ENCODE measurements at places on chromosomes 1 and 21.

- DNase-seq = no peak
Measured at GRCh38 chr21:29208682-29209059, 78.2 kb downstream of the MAP3K7CL start.

DNA sequence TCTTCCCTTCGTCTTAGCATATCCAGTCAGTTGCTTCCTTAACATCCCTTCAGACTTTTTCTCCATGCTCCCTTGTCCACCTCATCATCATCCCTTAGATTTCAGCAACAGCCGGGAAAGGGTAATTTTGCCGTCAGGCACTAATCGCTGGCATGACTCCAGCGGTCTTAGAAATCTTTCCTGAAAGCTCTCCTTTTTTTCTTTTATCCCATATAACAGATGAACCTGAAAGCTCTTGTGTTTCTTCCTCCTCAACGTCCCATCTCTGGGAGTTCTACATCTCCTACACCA, 10.4 kb upstream of the BOLA1 start:
- no peak for DNase-seq

GRCh38 chr21:38937844-38938243, 132.1 kb downstream of the ETS2 start:
- no peak for DNase-seq

- DNase-seq = no peak
Measured at GRCh38 chr1:234875953-234876855, 252.4 kb downstream of the TOMM20 start.

DNA sequence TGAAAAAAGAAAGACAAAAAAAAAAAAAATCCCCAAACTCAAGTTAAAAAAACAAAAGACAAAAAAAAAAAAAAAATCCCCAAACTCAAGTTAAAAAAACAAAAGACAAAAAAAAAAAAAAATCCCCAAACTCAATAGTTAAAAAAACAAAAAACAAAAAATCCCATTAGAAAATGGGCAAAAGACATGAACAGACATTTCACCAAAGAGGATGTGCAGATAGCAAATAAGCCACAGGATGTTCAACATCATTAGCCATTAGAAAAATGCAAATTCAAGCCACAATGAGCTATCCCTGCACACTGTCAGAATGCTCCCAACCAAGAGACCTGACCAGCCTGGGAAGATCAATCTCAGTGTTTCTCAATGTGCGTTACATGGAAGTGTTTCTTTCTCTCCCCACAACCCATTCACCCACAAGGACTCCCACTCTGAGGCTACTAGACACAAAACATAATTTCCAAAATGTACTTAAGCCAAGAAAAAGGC, 33.9 kb downstream of the MRAP start:
- no peak for DNase-seq

DNA sequence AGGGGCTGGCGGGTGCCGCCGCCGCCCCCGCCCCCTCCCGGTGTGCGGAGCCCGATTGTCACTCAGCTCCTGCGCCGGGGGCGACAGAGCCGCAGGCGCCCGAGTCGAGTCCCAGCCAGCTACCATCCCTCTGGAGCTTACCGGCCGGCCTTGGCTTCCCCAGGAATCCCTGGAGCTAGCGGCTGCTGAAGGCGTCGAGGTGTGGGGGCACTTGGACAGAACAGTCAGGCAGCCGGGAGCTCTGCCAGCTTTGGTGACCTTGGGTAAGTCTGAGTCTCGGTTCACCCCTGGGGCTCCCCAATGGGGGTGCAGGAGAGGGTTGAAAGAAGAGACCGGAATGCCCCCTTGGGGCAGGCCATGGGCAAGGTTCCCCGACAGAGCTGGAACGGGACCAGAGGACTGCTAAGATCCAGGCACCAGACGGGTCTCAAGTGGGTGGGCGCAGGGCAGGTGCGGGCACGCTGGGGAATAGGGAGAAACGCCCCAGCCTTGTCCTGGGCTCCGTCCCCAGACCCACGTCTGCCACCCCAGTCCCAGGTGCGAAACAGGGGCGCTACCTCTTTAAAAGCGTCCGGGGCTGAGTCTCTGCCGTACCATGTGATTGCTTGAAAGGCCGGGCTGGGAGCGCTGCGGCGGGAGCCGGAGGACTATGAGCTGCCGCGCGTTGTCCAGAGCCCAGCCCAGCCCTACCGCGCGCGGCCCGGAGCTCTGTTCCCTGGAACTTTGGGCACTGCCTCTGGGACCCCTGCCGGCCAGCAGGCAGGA, at the start of gene ADORA1:
ADORA1 (plus strand) TSS at position 61 of the 765 bp plus-strand sequence. CDS start 1,116 bp downstream, outside the sequence.
- DNase-seq = no peak

DNA sequence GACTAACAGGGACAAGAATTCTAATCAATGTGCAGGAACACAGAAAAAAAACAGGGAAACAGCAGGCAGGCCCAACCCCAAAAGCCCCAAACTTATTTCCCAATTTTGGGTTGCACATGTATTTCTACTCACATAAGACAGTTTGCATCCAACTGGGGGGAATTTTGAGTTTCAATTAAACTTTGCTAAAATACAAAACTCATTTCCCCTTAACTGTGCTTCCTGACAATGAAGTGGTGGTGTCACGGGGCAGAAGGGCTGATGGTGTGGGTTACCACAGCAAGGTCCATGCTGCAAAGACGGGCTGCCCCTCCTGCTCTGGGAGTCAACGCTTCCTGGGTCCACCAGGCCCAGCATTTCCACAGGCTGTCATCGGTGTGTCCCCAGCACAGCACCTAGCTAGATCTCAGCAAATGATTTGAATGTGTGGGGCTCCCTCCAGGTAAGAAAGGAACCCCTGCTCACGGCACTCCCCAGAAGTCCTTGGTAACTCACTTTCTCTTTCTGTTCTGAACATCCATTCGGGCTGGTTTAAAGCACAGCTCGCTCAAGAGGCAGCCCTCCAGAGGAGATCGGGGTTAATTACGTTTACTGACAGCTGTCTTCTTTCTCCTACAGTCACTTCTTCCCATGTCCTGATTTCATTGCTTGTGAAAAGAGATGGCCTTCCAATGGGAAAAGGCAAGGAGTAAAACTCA, 27.4 kb downstream of the HIVEP3 start:
- DNase-seq = peak; percentile 46

GRCh38 chr21:38472412-38473108, 25.7 kb downstream of the ERG start:
- no peak for DNase-seq

DNA sequence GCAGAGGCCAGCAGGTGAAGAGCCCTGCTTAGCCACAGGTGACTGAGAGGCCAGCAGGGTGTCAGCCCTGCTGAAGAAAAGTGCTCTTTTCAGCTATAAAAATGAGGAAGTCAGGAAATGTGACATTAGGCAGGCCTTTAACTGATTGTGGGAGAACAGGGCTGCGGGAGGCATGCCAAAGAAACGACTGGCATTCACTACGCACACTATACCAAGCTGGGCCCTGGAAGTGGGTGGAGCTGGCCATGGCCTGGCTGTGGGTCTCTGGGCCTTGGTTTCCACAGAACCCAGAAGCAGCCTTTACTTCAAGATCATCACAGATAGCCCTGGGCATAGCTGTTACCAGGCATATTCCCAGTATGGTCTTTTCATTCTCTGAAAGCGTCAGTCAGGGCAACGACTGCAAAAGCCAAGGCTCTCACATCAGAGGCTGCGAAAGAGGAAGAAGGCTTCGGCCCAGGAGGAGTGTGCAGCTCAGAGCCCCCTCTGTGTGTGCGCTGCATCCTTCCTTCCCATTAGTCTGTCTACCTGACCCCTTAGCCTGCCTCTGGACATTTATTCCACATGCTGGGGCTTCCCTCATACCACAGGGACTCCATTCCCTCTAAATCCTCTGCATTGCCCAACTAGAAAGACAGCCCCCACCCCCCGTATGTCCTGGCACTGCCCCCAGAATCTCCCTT, 14.3 kb downstream of the SLC2A1 start:
- DNase-seq = no peak

- no peak for DNase-seq
Measured at GRCh38 chr1:74356493-74356892, 121.3 kb downstream of the TNNI3K start.

GRCh38 chr1:10818262-10819197, 22.1 kb upstream of the CASZ1 start:
- no peak for DNase-seq

DNA sequence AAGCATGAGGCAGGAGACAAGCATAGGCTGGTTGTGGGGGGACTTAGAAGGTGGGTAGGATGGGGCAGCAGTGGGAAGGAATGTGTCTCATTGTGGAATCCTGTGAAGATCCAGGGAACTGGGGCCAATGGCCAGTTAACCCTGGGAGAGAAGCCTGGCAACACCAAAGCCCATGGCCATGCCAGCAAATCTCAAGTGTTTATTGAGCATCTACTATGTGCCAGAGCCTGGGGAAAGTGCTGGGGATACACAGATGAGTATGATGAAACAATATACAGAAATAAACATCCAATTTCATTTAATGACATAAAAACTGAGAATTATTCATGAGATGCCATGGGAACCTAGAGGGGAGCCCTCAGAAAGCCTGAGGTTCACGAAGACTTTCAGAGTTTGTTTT, 17.4 kb downstream of the LGR6 start:
- no peak for DNase-seq

DNA sequence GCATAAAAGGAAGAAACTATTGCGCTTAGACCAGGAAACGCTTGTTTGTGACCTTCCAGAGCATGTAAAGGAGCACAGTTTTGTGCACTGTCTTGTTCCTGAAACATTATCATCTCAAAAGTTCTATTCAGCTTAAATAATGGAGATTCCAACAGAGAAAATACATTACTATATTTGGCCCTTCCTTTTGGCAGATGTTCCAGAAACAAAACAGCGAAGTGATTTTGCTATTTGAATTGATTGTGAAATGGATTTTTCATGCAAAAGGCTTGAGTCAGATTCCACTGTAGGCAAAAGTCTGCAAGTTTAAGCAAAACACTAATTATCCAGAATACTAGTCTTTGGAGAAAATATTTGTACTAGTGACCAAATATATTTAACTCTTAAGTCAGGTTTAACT, 80.3 kb upstream of the PTBP2 start:
- no peak for DNase-seq

DNA sequence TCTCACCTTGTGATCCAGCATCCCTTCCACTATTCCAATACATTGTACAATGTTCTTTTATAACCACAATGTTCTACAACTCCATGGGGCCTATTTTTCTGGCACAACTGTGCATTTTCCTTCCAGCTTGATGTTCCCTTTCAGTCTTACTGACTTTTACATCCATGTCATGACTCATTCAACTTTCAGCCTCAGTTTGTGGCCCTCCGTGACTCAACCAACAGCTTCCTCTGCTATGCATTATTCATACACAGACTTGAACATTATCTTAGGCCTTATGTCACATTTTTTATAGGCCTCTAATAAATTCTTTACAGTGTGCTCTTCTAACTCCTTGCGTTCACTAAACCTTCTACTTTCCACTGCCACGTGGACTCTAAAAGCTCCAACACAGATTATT, 119.4 kb upstream of the PRMT6 start:
- DNase-seq = no peak

DNA sequence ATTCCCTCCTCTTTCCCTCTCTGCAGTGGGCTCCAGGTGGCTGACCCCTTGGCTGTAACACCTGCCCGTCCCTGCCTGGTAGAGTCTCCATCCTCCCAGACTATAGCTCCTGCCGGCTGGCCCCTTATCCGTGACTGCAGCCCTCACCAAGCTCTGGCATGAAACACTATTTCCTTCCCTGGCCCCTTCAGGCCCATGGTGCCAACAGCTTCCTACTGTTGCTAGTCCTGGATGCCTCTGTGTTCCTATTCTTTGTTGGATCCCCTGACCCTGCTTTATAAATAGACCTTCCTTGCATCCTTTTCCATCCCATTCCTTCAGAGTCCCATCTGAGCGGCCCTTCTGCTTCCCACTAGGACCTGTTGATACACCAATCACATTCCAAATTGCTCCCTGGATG, 195.0 kb downstream of the ZNF326 start:
- DNase-seq = no peak

GRCh38 chr1:15610167-15610566, 7.1 kb upstream of the DDI2 start:
- no peak for DNase-seq

- DNase-seq = no peak
Measured at GRCh38 chr21:42315296-42315891, at the start of gene TFF3. Gene TFF3 (minus strand): TSS chr21:42315409. CDS start chr21:42315374, 35 bp downstream.

DNA sequence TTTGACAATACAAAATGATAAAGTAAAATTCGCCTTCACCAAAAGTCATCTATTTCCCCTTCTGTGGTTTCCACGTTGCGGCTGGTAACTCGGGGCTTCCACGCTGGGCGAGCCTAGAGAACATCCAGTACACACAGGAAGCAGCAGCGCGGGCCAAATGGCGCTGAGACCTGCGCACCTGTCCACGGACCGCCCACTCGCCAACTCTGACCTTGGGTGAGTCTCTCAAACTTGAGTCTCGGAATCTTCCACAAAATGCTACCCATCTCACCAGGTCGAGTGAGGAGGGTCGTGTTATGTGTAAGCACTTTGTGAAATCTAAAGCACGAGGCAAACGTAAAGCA, 820 bp upstream of the TTF2 start:
- peak; percentile 38 for DNase-seq

- DNase-seq = no peak
Measured at GRCh38 chr1:204075139-204075521, 2.2 kb downstream of the SOX13 start.

DNA sequence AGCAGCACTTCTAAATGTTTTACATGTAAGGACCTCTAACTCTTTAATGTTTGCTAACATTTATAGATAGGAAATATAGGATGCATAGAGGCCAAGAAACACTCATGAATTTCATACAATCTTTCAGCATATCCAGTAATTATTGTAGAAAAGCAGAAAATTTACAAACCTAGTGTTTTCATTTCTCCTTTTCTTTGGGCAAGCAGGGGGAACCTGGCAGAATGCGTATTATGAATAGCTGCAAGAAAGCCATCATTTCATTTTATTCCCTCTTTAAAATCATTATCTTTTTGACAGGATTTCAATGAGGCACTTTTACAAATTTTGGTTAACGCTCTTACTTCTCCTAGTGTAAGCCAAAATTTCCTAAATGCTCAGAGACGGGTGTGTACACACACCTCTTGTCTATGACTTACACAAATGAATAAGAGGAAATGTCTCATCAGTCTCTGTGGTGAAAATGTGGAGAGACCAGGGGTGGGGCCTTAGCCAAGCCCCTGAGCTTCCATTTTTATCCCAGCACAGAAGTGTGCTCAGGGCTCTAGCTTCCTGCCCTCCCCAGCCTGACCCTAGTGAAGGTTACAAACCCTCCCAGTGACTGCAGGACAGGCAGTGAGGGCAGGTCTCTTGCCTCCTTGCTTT, 91.6 kb downstream of the LRRC8C start:
- DNase-seq = no peak

- DNase-seq = no peak
Measured at GRCh38 chr1:235108185-235108593, 20.4 kb downstream of the TOMM20 start.

DNA sequence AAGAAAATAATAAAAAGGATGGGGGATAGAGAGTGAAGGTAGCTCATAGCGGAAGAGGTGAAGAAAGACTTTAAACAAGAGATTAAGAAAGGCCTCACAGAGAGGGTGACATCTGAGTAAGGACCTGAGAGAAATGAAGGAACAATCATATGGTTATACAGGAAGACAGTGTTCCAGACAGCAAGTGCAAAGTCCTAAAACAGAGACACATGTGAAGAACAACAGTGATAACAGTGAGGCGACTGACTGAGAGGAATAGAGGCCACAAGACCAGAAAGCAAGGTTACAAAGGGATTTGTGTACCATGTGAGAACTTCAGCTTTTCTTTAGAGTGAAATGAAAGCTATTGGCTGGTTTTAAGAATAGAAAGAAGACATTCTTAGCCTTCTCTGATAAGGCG, 141.6 kb upstream of the PALMD start:
- DNase-seq = no peak
